ENCODE measurements at places on chromosomes 11 and 22. TPM values are rescaled to one million over a fixed set of nuclear protein-coding genes. Genes with fewer than 3 reads are reported as not detected.

DNA sequence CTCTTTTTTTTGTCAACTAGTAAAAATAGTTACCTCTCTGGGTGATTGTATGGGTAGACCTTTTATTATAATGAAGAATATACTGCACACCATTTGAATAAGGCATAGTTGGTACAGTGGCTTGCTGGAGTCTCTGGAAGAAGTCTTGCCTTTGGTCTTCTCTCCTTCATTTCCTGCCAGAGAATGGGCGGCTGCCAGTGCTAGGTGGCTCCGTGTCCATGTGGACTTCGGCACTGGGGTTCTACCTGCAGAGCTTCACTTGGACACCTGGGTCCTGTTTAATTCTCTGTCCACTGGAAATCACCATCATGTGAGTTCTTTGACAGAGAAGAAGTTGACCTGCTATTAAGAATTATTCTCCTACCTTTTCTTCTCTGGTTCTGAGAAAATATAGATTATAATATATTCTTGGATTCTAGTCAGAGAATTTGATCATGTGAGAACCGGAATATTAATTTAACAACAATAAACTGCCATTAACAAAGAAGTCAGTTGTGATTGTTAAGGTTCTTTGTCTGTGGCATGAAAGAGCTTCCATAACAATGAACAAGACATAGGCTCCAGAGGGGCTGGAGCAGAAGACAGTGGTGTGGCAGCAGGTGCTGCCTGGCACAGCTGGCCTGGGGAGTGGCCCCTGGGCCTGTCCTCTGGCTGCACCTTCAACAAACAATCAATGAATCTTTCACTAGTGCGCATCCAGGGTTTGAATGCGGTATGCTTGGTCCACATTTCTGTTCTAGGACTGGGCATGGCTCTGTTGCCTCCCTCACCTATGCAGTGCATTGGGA, 77.5 kb downstream of the PPFIBP2 start:
- no peak for DNase-seq

GRCh38 chr11:2305788-2306451, 4.1 kb downstream of the TSPAN32 start:
- no peak for DNase-seq

DNA sequence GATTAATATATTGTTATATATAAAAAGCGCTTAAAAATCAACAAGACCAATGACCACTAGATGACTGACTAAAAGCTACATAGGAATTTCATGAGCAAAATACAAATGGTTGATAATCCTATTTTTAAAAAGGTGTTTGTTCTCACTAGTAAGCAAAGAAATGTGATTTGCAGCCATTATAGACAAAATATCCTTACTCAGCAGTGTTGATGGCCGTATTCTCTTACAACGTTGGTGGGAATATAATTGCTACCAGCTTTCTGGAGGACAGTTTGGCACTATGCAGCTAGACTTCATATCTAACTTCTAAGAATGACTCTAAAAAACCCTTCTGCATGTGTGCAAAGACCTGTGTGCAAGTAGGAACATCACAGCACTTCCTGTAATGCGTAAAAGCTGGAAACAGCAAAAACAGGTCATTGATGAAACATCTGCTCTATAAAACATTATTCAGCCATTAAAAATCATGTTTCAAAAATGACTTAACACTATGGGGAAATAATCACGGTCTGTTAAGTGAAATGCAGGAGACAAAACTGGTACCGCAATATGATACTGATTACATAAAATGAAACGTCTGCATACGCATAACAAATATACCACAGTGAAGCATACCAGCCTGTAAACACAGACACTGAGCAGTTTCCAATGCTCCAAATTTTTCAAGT, 70.1 kb upstream of the LINC01488 start:
- no peak for DNase-seq

- DNase-seq, result no peak
Measured at GRCh38 chr11:118605116-118605867, 2.1 kb upstream of the PHLDB1 start.

DNA sequence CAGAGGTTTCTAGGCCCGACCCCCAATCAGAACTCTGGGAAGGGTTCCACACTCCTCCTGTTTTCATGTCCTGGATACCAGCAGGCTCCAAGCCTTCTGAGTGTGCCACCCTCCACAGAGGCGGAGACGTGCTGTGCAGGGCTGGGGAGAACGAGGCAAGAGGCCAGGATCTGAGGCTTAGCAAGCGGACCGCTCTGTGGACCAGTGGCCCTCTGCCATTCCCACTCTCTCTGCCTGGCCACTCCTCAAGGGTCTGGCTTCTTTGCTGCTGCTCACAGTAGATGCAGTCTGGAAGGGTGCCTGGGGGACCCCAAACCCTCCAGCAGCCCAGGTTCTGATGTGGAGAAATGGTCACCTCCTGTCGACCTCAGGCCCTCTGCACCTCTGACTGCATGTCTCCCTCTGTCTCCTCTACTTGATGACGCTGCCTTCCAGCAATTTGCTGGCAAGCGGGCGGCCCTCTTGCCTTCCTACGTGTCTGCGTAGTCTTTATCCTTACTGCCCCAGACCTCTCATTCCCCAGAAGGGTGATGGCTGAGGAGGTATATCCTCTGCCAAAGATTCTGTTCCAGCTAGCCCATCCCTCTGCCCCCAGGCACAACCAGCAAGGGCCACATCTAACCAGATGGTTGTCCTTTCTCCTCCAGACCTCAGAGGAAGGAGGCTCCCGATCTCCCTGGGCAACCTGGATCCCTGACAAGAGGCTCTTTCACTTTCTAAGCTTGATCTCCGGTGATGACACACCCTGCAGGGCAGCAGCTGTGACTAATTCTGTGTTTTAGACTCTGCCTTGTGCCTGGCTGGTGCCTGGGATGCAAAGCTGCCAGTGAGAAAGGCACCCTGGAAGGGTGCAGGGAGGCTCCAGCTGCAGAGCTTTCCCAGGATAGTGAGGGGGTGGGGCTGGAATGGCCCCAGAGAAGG, 87.3 kb downstream of the NAT10 start:
- DNase-seq, result no peak

DNA sequence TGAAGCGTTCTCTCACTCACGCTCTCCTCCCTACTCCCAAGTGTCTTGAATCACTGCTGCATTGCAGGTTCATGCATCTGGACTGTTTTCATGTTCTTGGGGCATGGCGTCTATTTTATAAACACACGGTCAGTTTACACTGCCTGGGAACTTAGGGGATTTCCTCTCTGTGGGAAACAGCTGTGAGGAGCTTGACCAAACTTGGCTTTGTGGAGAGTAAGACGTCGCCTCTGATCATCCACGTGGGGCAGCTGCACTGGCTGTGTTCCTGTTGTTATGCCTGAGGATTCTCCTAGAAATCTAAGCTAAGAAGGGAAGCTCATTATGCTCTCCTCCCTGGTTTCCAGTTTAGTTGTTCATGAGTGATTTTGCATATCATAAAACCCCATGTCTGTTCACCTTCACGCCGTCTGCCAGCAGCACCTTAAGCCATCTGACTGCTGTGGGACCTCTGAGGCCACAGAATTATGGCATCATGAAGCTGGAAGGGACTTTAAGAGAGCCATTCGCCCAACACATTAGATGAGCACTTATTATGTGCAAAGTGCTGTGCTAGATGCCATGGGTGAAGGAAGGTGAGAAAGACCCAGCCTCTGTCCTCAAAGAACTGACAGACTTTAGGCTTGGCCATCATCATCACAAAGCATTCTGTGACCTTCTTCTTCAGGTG, 38.8 kb upstream of the POU2AF1 start:
- no peak for DNase-seq

- DNase-seq, result no peak
Measured at GRCh38 chr11:804599-804964, 449 bp downstream of the PIDD1 start.

DNA sequence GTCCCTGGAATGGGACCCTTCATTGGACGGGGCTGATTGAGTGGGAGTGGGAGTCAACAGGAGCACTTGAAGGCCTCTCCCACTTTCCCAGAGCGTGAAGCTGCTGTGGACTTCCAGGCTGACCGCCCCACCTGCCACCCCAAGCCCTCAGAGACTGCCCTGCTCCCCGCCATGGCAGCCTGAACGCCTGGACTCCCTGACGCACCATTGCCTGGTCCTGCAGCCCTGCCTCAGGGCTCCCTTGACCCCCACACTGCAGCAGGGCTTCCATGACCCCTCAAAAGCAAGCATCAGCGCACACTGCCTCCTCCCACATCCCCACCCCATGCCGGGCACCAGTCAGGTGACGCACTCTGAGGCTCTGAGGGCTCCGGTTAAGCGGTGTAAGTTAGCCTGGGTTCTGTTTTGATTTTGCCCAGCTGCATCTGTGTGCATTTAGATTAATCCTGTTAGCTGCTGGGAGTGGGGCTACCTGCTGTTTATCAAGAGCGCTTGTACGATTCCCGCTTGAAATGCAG, 39.4 kb downstream of the TRIM29 start:
- DNase-seq, result no peak

GRCh38 chr11:125443767-125444311, 52.2 kb downstream of the FEZ1 start:
- DNase-seq, result no peak

DNA sequence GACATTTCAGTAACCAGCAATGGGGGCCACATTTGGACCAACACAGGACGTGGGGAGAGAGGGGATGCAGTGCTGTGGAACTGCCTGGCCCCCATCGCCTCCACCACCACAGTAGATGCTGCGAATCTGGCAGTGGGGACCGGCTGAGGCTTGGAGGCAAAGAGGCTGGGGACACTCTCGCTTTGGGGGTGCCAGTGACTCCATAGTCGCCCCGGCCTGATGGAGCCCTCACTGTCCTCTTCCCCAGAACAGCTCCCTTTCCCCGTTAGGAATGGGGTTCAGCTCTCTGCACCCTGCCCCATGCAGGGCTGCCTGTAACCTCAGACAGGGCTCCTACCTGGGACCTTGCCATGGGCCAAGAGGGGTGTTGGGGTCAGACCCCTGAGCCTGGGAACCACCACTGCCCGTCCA, 1.8 kb upstream of the MUC2 start:
- DNase-seq, result no peak

- no peak for DNase-seq
Measured at GRCh38 chr22:17381192-17381913, 12.1 kb downstream of the CECR2 start.

The APOA1 gene
- 1.2 TPM for total RNA-seq

The NPAS4 gene
- total RNA-seq, result not detected

- no peak for DNase-seq
Measured at GRCh38 chr22:39456522-39457197, at the start of gene MGAT3. MGAT3 (plus strand) TSS chr22:39457012; CDS start chr22:39487348, 30,336 bp downstream.

The FAM180B gene
- total RNA-seq, result 0.31 TPM

Data from endothelial cell (in vitro differentiated cells).